ENCODE measurements at places on chromosomes 3 and 15.

GRCh38 chr3:37466660-37467359, 292.4 kb upstream of the LRRFIP2 start:
- DNase-seq: no peak

- DNase-seq: no peak
Observed at GRCh38 chr3:52012699-52013098, 17.0 kb upstream of the RPL29 start.

DNA sequence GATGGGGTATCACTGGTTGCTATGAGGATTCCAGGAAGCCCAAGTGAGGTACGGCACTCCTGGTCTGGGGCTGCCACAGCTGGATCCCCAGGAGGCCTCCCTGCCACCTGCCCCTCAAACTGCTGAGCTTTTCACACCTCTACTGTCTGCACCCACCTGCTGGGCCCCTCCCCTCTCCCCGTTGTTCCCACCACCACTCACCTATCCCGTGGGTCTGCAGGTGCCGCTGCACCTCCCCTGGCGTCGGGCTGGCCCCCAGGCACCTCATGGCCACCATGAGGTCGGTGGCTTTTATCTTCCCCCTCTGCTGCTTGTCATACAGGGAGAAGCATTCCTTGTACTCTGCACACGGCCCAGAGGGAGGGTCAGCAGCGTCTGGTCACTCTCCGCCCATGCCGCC, 5.8 kb downstream of the CALML4 start:
- DNase-seq: no peak

- no peak for DNase-seq
Observed at GRCh38 chr3:129612534-129613366, 6.3 kb upstream of the PLXND1 start.

GRCh38 chr15:80904998-80905397, 84.6 kb downstream of the MESD start:
- no peak for DNase-seq

DNA sequence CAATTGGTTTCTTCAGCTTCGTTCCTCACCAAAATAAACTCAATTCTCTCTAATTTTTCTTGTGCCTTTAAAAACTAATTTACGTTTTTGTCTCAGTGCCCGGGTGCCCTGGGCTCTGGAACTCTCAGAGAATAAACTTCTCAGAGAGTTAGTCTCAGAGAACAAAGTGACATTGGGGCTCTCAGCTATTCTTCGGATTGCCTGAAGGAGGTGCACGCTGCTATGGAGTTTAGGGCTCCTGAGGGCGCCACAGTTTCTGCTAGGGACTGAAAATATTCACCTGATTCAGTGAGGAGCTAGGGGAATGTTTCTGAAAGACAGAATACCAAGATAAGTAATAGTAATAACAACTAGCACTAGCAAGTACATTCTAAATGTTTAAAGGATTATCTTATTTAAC, 22.7 kb downstream of the ZIC4 start:
- no peak for DNase-seq

GRCh38 chr3:21691036-21691435, 60.0 kb downstream of the ZNF385D start:
- no peak for DNase-seq

DNA sequence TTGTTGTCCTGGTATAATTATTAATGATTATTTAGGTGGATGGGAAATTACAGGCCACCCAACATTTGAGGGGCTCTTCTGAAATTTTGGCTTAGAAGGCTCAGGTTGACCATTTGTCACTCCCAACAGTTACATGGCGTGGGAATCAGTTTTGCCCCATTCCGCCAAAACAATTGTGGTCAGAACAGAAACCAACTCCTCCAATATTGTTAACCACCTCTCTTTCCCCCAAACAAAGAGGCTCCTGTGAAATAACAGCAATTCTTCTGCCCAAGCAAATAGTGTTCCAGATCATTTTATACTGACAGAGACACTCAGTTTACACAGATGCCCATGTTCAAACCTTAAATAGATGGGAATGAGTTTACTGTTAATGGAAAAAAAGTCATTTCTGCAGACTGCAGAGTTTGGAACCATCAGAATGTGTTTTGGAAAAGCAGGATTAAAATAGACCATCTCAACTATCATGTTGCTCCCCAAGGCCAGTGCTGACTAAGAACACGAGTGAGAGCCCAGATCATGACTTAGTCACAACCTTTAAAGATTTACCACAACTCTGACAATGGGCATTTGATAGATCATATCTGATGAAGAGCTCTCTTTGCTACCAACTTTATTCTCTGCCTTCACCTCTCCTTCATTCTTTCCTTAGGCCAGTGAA, 102.1 kb downstream of the DUT start:
- DNase-seq: peak; percentile 89

GRCh38 chr15:99110581-99111320, 5.9 kb downstream of the SYNM start:
- DNase-seq: peak; percentile 64

GRCh38 chr15:49015896-49016295, 30.4 kb downstream of the SECISBP2L start:
- no peak for DNase-seq

- DNase-seq: no peak
Observed at GRCh38 chr15:25022233-25022632, 67.4 kb downstream of the SNRPN start.

DNA sequence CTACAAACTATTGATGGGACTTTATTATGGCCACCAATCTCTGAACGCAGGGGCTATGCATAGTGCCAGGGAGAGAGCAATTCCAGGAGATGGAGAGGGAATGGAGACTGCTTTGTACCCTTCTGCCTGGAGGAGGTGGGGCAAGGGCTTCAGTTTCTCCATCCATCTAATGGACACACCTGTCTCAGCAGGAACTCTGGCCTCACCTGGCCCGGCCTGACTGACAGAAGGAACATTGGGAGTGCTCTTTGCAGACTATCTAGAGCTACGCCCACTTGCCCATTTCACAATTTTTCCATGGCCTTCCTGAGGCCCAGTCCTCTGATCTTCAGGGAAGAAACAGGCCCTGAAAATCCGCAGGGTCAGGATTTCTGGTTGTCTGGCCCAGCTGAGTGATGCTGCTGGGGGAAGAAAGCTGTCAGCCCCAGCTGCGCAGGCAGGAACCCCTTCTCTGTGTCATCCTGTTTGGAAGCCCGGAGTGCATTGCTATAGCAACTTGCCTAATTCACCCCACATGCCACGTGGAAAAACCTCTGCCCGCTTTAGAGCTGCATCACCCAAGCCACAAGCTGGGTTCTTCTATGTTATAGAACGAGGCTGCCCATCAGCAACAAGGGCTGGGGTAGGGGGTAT, 6.4 kb downstream of the ITGA11 start:
- DNase-seq: peak; percentile 67

DNA sequence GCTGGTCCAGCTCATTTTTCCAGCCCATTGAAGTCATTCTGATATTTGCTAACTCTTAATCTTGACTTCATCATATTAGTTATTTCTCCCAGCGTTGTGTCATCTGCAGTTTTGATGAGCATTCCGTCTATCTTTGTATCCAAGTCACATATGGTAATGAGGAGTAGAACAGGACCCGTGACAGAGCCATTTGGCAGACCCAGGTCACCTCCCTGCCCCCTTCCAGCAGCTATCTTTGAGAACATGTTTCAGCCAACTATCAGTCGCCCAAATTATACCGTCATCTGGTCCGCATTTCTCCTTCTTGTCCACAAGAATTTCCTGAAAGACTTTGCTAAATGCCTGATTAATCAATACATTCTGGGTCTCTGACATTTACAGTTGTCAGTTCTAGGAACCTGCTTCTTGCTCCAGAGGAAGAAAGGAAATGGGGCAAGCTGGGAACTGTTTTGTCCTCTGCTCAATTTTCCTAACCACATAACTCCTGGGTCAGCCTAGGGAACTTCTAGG, 347.1 kb upstream of the NR2E3 start:
- no peak for DNase-seq

Data from stromal cell of bone marrow (primary cell).